ENCODE measurements at places on chromosomes 6 and 20. TPM values are rescaled to one million over a fixed set of nuclear protein-coding genes. Genes with fewer than 3 reads are reported as not detected.

DNA sequence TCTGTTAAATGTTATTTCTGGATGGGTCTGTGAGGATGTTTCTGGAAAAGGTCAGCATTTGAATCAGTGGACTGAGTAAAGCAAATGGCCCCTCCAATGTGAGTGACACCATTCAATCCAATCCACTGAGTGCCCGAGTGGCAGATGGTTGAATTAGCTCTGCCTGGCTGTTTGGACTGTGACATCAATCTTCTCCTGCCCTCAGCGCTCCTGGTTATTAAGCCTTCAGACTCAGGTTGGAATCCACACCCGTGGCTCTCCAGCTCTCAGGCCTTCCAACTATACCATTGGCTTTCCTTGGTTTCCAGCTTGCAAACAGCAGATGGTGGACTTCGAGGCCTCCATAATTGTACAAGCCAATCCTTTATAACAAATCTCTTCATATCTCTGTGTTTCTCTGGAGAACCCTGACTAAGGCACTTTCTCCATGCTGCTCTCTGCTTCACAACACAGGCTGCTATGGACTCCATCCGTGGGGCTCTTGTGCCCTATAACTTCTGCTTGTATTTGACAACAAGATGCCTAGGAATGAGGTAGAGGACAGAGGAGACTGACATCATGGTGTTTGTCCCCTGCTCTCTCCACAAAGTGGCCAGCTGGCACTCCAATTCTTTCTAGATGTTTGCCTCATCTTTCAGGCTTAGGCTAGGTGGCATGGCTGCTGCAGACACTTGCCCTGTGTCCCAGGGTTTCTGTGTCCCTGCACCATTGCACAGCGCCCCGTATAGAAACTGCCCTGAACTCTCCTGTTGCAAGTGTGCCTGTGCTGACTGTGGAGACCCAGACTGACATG lies 4.8 kb upstream of the CSTL1 start:
- no peak for DNase-seq

GRCh38 chr6:26475823-26476729 lies 18.3 kb downstream of the BTN2A1 start:
- DNase-seq, result peak; percentile 13

BMP5 gene
- total RNA-seq, result not detected

- no peak for DNase-seq
These were observed 5.5 kb downstream of the GMNN start for GRCh38 chr6:24780206-24780605.

POLR1C gene
- 40.8 TPM for total RNA-seq

DNA sequence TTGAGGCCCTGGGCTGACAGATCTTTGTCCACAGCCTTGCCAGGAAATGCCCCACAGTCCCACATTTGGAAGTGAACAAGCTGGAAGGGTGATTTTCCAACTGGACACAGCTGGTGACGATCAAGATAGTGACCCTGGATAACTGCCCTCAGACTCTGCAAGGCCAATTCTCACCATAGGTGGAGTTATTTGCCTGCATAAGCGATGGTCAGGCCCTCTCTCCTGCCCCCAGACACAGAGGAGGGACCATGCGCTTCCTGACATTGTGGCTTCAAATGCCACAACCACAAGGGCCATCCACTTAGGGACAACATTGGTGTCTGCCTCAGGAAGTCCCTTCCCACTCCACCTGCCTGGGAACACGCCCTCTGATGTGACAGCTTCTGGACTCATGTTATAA lies 96.0 kb downstream of the JPH2 start:
- DNase-seq, result no peak

DNA sequence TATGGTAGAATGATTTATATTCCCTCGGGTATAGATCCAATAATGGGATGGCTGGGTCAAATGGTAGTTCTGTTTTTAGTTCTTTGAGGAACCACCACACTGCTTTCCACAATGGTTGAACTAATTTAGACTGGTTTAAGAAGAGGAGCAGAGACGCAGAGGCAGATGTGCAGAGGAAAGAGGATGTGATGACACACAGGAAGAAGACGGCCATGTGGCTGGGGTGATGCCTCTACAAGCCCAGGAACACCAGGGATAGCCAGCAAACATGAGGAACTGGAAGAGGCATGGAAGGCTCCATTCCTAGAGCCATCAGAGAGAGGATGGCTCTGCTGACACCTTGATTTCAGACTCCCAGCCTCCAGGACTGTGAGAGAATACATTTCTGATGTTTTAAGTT lies 218.3 kb upstream of the DTNBP1 start:
- DNase-seq, result no peak

CD24 gene
- 1,059 TPM for total RNA-seq

CPXM1 gene
- 105 TPM for total RNA-seq

APOBEC2 gene
- total RNA-seq, result not detected

DNA sequence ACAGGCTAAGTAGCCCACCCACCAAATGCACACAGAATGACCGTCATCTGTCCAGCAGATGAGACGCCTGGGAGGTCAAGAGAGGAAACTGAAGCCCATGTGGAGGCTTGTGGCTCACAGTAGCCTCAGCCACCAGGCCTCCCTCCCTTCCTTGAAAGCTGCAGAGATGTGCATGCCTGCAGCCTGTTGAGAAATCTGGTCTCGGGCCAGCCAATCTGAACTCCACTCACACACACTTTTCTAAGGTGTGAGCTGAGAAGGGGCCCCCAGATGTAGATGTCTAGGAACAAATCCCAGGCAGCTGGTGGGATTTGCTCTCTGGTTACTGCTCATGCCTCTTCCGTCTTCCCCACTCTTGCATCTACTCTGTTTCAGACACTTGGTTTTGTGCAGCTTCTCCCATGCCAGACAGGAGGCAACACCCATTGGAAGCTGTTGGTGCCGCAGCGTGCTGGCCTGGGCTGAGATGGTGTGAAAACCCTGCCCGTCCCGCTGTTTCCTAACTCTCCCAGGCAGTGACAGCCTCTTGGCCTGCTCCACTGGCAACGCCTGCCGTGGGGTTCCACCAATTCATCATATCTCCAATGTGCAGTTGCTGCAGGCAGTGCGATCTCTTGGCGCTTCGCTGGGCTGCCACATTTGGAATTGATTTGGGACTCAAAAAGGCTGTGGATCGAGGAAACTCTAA lies 24.1 kb upstream of the PAX1 start:
- DNase-seq, result no peak

DNA sequence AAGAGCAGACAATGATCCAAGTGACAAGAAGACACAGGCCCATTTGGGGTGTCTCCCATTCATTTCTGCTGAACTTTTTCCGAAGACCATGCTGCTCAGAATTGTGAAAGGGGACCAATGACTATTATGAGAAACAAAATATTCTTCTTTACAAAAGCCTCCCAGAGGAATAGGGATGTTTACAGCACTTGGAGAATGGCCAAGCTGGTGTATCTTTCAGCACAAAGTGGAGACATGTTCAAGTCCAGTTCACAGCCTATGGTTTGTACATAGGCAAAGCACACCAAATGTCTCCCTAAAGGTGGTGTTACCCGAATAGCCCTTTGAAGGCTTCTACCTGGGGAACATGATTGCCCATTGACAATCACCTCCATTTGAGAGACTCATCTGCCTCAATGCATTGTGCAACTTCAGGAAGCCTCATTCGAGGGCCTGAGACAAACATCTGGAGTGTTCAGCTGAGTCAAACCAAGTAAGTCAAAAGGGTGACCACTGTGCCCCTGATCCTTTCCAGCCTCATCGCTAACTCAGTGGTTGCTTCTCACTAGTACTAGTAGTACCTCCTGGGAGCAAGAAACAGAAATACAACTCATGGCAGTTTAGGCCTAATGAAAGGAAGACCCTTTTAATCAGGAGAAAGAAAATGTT lies 451.0 kb upstream of the MARCKS start:
- DNase-seq, result no peak

DNA sequence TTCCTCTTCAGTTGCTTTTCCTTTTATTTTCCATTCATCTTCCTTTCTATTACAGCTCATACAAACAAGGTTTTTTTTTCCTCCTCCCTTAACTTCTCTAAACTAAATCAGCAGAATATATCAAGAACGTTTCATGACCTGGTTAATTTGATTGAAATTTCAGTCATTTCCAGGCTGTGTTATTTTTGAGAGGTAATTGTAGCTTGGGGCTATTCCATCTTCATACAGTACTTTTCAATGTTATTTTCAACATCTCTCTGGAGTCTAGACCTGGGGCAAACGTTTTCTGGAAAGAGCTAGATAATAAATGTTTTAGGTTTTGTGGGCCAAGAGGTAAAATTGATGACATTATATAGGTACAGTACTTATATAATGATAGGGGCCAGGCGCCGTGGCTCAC lies 4.0 kb upstream of the SLC23A2 start:
- no peak for DNase-seq

DNA sequence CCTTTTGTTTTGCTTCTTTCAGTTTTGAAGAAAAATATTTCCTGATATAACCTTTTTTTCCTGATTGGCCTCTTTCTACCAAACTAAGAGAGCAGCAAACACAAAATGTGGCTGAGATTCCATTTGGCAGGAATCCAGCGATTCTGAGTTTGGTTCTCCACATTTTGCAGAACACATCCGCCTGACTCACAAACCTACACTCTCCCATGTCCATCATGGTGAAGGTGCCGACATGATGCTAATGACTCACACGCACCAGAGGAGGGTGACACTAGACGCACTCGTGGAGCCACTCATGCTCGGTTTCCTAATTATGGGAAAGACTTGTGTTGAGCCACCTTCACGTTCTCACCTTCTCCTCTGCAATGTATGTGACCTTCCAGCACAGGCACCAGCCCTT lies 45.9 kb upstream of the DUSP22 start:
- DNase-seq, result no peak

- DNase-seq, result no peak
These were observed 81.7 kb upstream of the AFDN start for GRCh38 chr6:167744681-167745669.

HCK gene
- total RNA-seq, result 0.76 TPM

SMIM28 gene
- 0.35 TPM for total RNA-seq

DNA sequence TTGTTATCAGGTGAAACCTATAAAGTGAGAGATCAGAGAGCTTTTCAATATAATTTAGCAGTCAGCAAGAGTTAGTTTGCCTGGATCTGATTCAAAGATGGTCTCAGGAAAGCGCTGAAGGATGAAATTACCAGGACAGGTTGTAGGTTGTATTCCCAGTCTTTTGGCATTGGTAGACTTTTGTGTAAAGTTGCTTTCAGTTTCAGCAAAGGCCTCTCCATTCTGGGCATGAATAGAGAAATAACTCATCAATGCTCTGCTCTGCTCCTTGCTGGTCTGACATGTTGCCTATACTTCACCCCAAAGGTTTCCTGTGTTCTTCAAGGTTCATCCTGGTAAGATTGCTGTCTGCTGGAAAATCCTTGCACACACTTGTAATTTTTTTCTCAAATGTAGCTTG lies 714.8 kb downstream of the EPM2A start:
- DNase-seq, result no peak

OTOR gene
- not detected for total RNA-seq

GRCh38 chr6:90005048-90005827 lies 111.0 kb downstream of the GJA10 start:
- DNase-seq, result peak; percentile 27

FOXP4 gene
- total RNA-seq, result 11.5 TPM

- DNase-seq, result no peak
These were observed 177.4 kb downstream of the MTFR2 start for GRCh38 chr6:136072691-136073090.

EEF1A2 gene
- total RNA-seq, result 30.7 TPM

DNA sequence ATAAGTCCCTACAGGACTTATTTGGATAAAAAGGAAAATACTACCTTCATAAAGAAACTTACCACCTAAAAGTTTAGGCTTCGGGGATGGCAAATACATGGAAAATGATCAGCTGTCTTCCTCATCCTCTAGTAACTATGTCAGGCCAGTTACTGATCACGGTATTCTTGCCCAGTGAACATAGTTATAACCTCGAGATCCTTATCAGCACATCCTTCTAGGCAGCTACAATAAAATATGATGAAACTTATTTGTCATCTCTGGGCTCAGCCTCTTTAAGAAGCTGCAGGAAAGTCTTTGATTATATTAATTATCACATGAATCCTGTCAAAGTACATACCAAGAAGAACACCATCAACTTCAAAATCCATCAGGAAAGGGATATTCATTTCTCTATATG lies 41.8 kb downstream of the SF3B5 start:
- DNase-seq, result no peak

DNA sequence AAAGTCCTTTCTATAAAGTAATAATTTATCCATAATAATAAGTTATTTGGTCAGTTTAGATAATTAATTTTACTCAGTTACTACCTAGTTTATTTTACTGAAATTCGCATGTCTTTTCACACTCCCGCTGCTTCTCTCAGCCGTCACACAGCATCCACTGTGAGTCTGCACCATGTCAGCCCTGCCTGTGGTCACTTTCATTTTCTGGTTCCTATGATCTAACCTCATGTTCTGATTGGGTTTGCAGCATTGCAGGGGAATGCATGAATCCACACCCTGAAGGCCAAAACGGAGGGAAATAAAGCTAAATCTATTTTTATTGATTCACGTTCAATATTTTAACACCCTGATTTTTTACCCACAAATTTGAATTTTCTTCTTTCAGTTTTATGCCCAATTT lies 47.4 kb downstream of the PDE10A start:
- no peak for DNase-seq

DNA sequence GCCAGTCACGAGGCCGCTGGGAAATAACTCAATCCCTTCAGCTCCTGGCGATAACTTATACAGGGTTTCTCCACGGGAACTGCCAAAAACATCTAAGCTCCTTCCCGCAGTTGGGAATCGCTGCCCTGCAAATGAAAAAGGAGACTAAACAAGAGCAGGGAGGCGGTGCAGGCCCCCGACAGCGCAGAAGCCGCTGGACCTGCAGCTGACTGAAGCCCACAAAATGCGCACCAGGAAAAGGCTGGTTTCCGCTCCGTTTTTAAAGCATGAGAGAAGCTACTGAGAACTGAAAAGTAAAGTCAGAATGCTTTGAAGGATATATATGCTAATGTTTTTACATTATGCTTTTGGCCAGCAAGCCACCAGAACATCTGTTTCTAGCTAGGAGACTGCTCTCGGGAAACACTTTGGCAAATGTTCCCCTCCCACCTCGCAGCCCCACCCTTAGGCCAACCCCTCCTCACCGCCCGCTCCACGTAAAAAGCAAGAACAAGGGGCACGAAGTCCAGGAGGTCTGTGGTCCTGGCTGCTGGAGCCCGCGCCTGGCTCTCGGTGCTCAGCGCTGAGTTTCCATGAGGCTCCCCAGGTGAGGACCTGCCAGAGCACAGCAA lies 90.5 kb downstream of the SOD2 start:
- DNase-seq, result no peak

GRCh38 chr20:19631410-19631809 lies 126.6 kb upstream of the RIN2 start:
- DNase-seq, result no peak

DNA sequence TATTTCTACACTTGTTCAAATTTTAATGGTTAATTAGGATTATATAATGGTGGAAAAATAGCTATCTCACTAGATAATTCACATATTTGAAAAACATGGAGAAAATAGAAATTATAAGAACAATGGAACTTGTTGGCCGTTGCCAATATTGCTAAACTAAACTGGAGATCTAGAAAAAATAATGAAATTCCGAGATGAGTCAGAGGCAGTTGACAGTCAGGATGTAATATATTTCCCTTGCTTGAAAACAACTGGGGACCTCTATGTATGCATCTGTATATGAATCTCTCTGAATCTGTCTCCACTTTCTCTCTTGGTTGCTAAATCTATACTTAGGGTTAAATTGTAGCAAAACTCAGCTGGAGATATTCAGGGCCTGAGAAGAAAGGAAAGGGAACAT lies 1108.2 kb upstream of the GJE1 start:
- no peak for DNase-seq

- DNase-seq, result no peak
These were observed 196.9 kb upstream of the PRND start for GRCh38 chr20:4524792-4525191.

KCNK17 gene
- total RNA-seq, result 1.4 TPM
